Stimulated activated CD4-positive, alpha-beta T cell treated with anti-CD3 and anti-CD28 coated beads, Interleukin-2, amount 100 ng/mL, for 4 hours (primary cell): ENCODE measurements at places on chromosomes 11 and 22.

GRCh38 chr11:122799406-122800105 is 38.7 kb upstream of the CRTAM start:
- DNase-seq = no peak

- DNase-seq = no peak
Observed at GRCh38 chr11:72141066-72141465, 5.5 kb downstream of the FOLR3 start.

GRCh38 chr22:46353483-46354105 is 18.1 kb downstream of the TRMU start:
- no peak for DNase-seq

GRCh38 chr22:31046539-31047226 is 34.4 kb upstream of the SMTN start:
- no peak for DNase-seq

DNA sequence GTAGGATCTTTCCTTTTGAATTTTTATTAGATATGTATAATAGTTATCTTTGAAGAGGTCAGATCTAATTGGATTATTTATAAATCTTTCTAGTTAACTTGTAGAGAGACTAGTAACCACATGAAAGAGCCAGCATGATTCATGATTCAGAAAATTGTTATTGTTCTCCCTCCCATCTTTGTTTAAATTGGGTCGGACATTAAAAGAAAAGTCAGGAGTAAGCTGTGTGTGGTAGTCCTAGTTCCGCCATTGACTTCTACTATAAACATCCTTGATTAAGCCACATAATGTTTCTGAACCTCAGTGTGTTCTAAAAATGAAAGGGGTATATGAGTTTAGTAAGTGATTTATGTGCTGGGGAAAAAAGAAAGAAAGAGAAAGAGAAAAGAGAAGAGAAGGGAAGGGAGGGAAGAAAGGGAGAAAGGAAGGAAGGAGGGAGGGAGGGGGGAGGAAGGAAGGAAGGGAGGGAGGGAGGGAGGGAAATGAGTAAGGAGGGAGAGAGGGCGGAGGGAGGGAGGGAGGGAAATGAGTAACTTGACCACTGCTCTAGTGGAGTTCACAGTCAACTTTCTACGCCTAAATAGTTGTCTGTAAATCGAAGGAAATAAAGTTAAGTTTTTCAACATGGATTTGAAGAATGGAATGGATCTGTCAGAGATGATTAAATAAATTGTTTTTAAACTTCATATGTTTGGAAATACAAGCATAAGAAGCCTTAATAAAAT is 32.9 kb downstream of the SIK2 start:
- no peak for DNase-seq

DNA sequence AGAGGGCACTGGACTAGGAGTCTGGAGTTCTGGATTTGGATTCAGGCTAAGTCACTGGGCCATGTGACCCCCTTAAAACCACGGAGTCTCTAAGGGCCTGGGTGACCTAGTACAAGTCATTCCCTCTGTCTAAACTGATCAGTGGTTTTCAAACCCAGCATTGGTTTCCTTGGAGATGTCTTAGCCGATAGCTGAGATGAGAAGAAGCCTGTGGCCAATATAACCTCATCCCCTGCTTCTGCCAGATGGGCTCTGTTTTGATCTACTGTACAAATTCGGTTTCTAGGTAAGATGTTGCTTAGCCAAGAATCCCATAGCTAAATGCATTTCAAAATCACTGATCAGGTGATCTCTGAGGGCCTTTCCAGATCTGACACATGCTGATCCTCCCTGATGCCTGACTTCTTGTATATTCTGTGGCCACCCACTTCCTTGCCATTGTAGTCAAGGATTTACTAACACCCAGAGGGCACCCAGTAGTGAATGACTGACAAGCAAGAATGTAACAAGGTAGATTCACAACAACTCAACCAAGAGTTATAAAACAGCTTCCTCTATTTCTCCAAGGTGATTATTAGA is 53.1 kb downstream of the GALNT18 start:
- DNase-seq = no peak

DNA sequence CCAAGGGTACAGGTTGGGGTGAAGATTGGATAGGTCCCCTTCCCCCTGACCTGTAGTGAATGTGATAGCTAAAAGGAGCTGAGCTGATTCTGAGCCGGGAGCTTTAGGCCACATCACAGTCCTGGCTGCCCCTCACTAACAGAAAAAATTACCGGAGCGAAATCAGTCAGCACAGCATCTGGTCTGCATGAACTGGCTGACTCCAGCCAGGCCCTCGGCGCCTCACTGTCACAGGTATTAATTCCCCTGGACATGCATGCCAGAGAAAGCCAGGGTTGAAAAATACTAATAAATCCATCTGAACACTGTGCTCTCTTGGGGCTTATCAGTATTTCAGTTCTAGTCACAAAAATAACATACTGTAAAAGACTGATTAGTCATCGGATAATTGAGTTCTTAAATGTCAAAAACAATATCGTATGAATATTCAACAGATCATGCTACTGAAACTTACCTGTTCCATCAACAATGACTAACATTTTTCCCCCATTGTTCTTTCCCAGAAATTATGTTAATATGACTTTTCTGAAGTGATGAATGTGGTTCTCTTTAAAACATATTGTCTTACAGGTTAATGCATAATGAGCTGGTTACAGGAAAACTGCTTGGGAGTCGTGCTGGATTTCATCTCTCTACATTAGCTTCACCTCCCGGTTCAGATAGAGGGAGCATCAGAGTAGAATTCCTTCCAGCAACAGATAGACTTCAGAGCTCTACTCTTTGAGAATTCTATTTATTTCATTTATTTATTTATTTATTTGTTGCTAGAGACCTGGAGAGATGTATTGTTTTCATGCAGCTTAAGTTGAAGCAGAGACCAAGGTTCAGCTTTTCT is 387.7 kb downstream of the NXPE2 start:
- DNase-seq = no peak

DNA sequence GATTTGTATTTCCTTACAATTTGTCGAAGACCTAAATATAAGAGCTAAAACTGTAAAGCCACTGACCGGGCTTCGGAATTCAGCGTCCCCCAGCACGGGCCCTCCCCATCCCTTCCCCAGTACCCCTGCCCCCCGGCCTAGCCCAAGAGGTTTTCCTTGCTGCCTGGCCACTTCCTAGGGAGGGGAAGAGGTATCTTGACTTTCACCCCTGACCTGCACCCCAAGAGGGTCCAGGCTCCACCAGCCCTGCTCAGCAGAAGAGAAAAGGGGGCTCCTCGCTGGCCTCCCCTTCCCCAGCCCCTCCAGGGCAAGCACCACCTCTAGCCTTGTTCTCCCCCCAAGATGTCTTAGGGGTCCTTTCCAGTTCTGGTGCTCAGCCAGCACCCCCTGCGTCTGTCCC is 26.1 kb upstream of the CARS1 start:
- DNase-seq = no peak

GRCh38 chr11:19931141-19931770 is 218.6 kb downstream of the NAV2 start:
- DNase-seq = no peak

DNA sequence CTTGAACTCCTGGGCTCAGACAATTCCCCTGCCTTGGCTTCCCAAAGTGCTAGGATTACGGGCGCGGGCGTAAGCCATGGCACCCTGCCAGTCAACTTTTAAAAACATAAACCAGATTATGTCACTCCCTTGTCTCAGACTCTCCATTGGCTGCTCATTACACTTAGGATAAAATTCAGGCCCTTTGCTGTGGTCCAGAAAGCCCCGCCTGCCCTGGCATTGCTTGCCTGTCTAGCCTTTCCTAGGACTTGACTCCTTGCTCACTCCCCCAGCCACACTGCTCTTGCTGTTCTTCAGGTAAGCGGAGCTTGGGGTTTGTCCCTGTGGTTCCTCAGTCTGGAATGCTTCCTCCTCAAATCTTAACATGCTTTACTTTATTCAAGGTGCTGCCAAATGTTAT is 30.5 kb downstream of the DIXDC1 start:
- DNase-seq = no peak

DNA sequence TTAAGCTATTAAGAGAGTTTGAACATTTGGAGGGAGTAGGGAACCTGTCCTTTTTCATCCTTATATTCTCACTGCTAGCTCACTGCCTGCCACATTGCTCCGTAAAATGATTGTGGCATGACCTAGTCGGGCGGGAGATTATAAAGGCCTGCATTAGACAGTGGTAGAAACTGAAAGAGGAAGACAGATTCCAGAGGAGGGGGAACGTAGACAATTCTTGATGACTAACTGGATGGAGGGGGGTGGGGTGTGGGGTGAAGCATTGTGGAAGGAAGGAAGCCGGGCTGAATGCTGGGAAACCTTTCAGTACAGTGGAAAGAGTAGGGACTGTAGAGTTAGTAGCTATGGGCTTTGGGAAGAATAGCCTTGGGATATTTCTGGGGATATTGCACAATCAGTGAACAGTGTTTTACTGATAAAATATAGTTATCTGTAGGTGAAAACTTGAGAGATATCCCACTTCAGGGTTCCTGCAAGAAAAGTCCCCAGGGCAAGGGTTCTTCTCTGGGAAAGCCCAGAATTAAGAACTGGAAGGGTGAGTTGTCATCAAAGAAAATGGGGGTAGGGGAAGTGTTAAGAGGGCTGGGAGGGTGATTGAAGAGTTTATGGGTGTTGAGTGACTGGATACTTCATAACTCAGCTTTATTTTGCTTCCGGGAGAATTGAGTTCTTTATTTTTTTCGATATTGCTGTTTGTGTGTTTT is 2.1 kb downstream of the MED15 start:
- peak; percentile 64 for DNase-seq

- no peak for DNase-seq
Observed at GRCh38 chr22:37681001-37681424, 5.1 kb upstream of the NOL12 start.

DNA sequence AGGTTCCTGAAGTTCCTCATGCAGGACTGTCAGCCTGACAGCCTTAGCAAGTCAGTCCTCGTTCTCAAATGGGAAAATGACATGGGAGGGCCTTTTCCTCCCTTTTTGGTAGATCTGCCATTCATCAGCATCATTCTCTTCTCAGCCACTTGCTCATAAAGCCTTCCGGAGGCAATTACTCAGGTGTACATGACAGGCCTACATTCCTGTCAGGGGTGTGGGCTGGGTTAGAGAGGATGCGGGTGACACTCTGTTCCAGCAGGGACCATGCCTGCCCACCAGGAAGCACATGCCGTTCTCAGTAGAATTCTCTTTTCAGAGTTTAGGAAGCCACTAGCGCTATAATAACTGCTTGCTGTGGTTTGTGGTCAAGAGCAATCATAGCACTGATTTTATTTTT is 24.2 kb upstream of the ANKK1 start:
- DNase-seq = no peak

- no peak for DNase-seq
Observed at GRCh38 chr11:16794047-16794818, 55.8 kb downstream of the C11orf58 start.
